Progenitor cell of endocrine pancreas (in vitro differentiated cells): ENCODE measurements at places on chromosomes 12 and 14. TPM values are rescaled to one million over a fixed set of nuclear protein-coding genes. Genes with fewer than 3 reads are reported as not detected.

- no peak for DNase-seq
These were observed 10.7 kb upstream of the RTRAF start for GRCh38 chr14:51978681-51979085.

DNA sequence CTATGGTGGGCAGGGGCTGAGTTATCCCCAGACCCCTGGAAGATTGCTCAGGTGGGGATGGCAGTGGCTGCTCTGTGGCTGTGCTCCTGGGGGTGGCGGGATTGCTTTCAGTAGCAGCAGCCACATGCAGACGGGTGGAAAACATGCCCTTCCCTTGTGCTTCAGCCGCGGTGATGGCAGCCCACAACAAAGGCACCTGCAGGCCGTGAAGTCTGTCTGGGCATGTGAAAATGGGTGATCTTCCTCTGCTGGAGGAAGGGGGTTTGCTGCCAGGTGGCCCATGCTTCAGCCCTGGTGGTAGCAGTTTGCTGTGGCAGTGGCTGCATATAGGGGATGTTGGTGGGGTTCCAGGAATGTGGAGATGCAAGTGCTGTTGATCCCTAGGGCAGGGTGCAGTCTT lies 326.2 kb upstream of the RGS6 start:
- no peak for DNase-seq

DNA sequence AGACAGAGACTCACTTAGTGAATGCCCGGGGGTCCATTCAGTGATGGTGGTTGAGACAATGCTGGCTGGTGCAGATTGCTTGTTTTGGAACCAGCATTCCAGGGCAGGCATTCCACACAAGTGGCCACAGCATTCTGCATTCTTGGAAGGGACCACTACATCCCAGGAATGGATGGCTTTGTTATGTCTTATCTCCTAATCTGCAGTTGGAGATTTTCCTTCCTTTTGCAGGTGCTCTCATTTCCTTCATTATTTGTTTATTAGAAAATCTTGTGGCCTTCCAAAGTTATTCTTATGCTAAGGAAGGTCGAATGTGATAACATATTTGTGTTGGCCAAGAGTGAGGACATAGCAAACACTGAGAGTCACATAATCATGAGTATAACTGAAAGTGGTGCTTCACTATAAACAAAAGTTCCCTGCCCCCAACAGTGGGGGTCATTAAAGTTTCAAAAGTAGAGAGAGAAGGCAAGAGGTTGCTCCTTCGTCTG lies 66.0 kb downstream of the BMP4 start:
- DNase-seq, result no peak

DNA sequence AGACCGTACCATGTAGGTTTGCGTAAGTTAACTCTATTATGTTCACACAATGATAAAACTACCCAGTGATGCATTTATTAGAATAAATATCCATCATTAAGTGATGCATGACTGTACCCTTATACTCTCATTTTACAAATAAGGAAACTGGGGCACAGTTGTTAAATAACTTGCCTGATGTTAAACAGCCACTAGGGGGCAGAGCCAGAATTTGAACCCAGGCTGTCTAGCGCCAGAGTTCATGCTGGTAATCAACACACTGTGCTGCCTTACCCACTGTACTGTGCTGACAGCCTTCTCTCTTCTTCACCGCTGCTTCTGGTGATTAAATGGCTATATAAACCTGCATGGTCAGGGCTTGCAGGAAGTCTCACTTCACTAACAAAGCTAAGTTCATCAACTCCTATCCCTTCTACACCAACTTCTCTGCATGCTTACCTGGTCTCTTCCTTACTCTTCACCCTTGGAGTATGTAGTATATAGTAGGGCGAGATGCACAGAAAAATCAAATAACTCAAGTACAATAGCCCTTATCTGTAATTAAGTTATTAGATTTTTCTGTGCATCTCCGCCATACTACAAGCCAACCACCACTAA lies 43.6 kb upstream of the APPL2 start:
- no peak for DNase-seq

GRCh38 chr14:104770851-104771272 lies 17.9 kb downstream of the SIVA1 start:
- no peak for DNase-seq

CLIP1 gene
- 78.6 and 81.8 TPM in 2 replicates for total RNA-seq

CD69 gene
- total RNA-seq, result not detected in 2 replicates
